ENCODE measurements at places on chromosomes 1 and 21.

DNA sequence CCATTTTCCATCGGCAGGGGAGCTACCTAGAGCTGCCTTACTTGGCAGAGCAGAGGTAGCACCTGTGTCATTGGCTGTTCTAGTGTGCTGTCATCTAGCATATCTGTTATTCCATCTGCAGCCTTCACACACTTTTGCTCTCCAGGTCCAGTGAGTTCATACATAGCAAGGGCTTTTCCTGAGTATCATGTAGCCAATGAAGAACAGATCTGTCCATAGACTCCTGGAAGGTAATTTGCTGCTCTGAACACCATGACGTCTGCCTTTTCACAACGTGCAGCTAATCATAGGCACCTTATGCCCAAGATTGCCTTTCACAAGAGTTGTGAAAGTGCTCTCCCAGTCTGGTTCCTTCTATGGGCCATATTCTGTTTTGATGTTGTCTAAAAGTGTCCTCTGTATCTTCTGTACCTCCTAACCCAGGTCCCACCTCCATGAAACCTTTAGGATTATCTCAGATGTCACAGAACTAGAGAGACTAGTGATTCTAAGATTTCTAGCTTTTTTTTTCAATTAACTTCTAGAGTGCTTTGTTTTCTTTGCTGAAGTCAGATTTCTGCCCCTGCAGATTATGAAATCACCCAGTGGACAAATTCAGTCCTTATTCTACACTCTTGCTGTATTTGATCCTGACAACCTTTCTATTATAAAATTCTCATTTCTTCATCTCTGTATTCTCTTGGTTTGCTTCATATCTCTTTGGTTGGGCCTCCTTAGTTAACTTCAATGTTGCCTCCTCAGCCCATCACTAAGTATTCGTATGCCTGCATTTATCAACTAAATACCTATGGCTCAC is 134.8 kb downstream of the PBX1 start:
- H3K27me3 ChIP-seq = no peaks in the 10 kb centered on the region
- DNase-seq = no peak
- no peak overlapping the region for H3K27ac ChIP-seq
- no peaks in the 10 kb centered on the region for H3K36me3 ChIP-seq
- H3K4me3 ChIP-seq = no peak overlapping the region

DNA sequence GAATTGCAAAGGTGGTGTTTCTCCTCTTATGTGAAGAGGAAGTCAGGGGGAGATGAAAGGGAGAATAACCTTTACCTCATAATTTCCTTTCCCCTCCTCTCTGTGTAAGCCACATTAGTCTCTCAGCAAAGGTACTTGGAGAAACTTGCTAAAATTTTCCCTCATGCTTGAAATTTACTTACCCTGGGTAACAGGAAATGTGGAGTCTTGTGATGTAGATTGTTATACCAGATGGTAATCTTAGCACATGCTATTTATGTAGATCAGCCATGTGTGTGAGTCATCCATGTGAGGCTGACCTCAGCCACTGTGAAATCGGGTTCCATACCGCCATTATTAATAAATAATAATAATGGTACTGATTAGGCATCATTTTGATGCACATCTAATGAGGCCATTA is 128.4 kb downstream of the TGFB2 start:
- peaks cover 5% of the 10 kb centered on the region for H3K27me3 ChIP-seq
- peaks cover 16% of the 10 kb centered on the region for H3K4me1 ChIP-seq
- H3K4me3 ChIP-seq = no peak overlapping the region
- no peak for DNase-seq

DNA sequence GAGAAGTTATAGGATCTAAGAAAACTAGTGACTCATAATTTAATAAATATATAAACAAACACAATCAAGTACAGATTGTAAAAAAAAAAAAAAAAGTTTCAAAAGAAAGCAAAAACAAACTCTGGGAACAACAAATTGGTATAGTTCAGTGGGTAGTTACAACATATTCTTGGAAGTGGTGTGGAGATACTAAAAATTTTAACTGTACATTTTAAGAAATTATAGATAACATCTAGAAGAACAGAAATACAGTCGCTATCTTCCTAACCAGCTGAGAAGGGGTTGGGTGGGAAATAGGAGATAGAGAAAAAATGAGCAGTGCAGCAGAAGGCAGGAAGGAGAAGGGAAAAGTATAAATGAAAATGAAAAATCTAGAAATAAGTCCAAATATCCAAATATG is 70.5 kb downstream of the LRRC8C start:
- peaks cover 55% of the 10 kb centered on the region for H3K36me3 ChIP-seq
- H3K27me3 ChIP-seq = no peaks in the 10 kb centered on the region
- H3K27ac ChIP-seq = no peak overlapping the region
- DNase-seq = no peak

GRCh38 chr1:55848906-55849305 is 633.7 kb upstream of the USP24 start:
- no peak for DNase-seq
- peaks cover 2% of the 10 kb centered on the region for H3K27me3 ChIP-seq
- no peak overlapping the region for H3K27ac ChIP-seq
- H3K4me1 ChIP-seq = no peaks in the 10 kb centered on the region

DNA sequence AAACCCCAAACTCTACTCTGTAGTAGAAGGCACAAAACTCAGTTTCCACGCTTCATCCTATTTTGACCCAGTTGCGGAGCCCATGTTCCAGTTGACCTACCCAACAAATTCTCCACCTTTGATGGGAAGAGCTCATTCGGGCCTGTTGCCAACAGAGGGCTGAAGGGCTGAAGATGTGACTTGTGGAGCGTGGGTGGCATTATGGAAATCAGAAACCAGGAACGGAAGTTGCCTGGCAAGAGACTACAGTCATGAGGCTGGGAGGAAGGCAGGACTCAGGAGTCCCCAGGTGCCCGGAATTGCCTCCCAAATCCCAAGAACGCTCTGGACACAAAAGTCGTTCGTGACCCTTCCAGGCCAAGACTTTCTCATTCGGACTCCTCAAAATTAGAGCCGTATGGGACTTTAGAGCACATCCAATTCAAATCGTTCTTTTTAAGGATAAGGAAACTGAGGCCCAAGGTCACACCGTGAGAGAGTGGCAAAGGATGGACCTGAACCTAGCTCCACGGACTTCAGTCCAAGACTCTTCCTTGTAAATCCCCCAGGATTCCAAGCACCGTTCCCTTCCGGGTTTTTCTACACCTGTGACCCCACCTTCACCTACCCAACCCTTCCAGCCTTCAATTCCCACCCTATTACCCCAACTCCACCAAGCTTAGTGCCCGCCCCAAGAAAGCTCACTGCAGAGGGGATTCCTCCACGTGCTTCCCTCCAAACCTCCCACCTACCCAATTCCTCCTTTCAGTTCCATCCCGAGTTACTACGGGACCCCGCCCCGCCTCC is 739 bp downstream of the SMG5 start:
- H3K27ac ChIP-seq = peak overlapping the region; percentile 95
- peak overlapping the region; percentile 95 for H3K4me3 ChIP-seq
- peaks cover 25% of the 10 kb centered on the region for H3K36me3 ChIP-seq
- no peaks in the 10 kb centered on the region for H3K27me3 ChIP-seq

- H3K36me3 ChIP-seq = no peaks in the 10 kb centered on the region
- no peak overlapping the region for H3K27ac ChIP-seq
- H3K4me3 ChIP-seq = no peak overlapping the region
- no peak for DNase-seq
These were observed 54.1 kb downstream of the SIK1 start for GRCh38 chr21:43372663-43373361.

GRCh38 chr1:116066868-116067565 is 44.2 kb upstream of the MAB21L3 start:
- peaks cover 4% of the 10 kb centered on the region for H3K27me3 ChIP-seq
- no peaks in the 10 kb centered on the region for H3K36me3 ChIP-seq
- no peak overlapping the region for H3K27ac ChIP-seq
- no peak for DNase-seq
- H3K4me3 ChIP-seq = no peak overlapping the region

- DNase-seq = no peak
- no peaks in the 10 kb centered on the region for H3K4me1 ChIP-seq
- H3K27ac ChIP-seq = no peak overlapping the region
- H3K27me3 ChIP-seq = peaks cover 20% of the 10 kb centered on the region
These were observed 26.7 kb upstream of the TP53BP2 start for GRCh38 chr1:223872308-223872901.

Data from activated CD4-positive, alpha-beta memory T cell treated with anti-CD3 and anti-CD28 coated beads for 36 hours (primary cell).